ENCODE measurements at places on chromosomes 7 and 10.

DNA sequence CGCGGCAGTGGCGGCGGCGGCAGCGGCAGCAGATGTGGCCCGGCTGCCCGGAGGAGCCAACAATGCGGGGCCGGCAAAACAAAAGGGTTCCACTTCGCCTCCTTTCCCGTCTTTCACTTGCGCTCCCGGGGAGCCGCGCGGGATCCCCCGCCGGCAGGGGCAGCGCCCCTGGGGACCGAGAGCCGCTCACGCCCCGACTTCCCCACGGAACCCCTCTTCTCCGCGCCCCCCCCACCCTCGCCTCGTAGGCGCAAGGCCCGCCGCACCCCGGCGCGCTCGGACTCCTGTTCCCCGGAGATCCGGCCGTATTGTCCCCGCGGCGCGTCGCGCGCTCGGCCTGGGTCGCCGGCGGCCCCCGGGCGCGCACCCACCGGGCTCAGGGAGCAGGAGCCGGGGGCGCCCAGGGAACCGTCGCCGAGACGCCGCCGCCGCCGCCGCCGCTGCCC, 854 bp downstream of the CTBP2 start:
- no peak for DNase-seq

DNA sequence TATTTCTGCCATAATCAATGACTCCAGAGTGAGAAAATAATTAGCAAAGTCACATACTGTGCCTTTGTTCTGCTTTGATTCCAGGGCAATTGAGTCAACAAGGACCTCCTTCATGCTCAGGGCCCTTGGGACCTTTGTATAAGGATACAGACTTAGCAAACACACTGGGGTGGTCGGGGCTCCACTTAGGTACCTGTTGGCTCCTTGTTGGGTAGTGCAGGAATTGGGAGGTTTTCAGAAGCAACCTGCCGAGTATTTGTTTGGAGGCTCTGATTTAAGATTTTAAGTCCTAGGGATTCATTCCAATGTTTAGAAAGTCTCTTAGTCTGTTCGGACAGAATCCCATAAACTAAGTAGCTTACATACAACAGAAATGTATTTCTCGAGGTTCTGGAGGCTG, 3.0 kb downstream of the ADCK2 start:
- DNase-seq, result no peak

DNA sequence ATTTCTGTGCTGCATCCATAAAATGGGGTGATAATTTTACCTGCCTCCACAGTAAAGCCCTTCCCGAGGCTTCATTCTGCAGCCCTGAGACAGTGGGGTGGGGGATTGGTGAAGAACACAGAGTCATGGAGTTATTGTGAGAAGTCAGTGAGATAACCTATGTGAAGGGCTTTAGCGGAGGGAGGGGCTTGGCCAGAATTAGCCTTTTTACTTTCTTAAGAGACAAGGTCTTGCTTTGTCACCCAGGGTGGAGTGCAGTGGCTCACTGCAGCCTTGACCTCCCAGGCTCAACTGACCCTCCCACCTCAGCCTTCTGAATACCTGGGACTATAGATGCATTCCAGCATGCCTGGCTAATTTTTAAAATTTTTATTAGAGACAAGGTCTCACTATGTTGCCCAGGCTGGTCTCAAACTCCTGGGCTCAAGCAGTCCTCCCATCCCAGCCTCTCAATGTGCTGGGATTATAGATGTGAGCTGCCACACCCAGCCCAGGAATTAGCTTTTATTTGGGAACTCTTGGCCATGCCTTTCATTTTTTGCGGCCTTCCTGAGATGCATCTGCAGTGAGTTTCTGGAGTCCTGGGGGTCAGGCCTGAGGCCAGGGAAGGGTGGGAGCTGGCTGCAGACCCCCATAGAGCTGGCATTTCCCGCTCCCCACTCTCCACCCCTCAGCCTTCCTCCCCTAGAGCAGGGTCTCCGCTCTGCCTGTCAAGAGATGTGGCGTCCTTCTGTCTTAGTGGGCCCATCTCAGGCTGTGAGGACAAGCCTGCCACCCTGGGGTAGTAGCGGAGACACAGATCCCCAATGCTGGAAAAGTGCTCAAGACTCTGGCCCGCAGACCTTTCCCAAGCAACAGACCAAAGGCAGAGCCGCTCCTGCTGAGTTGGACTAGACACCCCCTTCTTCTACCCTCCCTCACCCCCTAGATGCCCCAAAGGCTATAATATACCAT, 77.0 kb downstream of the ZMIZ1 start:
- DNase-seq, result no peak

- DNase-seq, result no peak
Measured at GRCh38 chr7:93515144-93515543, 59.4 kb downstream of the CALCR start.

GRCh38 chr7:106459397-106460072, 174.8 kb upstream of the NAMPT start:
- no peak for DNase-seq

GRCh38 chr10:8072211-8072610, 17.7 kb downstream of the GATA3 start:
- DNase-seq, result no peak

Data from renal cortical epithelial cell (primary cell).